Glomerular endothelial cell (primary cell): ENCODE measurements at places on chromosomes 4 and X. TPM values are rescaled to one million over a fixed set of nuclear protein-coding genes. Genes with fewer than 3 reads are reported as not detected.

The GASK1B gene
- total RNA-seq: 46.6 and 157 TPM in 2 replicates

GRCh38 chr4:34258176-34258575 lies 1986.1 kb downstream of the ARAP2 start:
- DNase-seq: no peak

DNA sequence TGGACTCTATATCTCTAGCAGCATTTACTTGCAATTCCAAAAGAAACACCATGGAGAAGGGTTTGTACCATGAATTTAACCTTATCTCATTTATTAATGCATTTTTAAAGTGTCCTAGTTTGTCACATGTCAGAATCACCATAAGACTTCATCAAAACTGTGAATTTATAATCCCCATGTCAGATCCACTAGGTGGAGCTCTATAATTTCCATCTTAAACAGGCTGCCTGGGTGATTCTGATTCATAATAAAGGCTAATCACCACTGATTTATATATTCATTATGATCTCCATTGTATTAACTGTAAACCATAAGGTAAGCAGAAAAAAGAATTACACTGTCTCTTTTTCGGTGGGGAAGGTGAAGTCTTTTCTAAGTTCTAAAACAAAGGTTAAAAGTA lies 4.0 kb downstream of the TCEAL2 start:
- peak; percentile 2 for DNase-seq

The CFAP47 gene
- total RNA-seq: 0.19 TPM in 1 of 2 replicates, not detected in the other

The MAGT1 gene
- 60.8 and 73.9 TPM in 2 replicates for total RNA-seq

The GAB3 gene
- 6.8 and 8.0 TPM in 2 replicates for total RNA-seq

The CT83 gene
- not detected in 2 replicates for total RNA-seq

DNA sequence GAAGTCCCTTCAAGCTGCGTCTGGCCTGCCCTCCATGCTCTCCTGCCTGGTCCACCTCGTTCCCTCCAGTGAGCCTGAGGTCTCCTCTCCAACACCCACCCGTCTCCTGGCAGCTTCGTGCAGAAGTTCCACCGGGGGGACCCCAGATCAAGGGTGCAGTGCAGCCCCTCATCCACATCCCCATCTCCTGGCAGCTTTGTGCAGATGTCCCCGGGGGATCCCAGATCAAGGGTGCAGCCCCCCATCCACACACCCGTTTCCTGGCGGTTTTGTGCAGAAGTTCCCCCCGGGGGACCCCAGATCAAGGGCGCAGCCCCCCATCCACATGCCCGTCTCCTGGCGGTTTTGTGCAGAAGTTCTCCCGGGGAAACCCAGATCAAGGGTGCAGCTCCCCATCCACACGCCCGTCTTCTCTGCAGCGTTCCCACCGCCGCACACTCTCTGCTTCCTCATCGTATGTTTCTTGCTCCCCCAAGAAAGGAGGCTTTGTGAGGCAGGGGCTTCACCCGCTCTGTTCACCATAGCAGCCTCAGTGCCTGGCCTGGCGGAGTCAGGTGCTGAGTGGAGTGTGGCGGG lies 35.7 kb downstream of the PIGG start:
- DNase-seq: no peak

DNA sequence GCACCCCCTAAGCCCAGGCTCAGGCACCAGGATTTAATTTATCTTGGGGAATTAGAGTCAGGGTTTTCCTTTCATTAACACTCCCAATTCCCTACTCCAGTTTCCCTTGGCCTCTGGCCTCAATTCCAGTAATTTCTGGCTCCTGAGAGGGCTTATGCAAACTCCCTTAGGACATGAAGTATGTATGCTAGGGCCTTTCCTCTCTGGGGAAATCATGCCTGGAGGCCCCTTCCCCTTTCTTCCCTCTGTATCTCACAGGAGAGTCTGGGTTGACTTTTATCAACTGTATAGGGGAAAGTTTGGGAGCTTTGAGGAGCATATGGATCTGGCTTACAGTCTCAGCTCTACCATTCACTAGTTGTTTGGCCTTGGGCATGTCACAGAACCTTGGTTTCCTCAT lies 169.5 kb downstream of the SHROOM4 start:
- DNase-seq: no peak

- no peak for DNase-seq
Observed at GRCh38 chr4:7298619-7299009, 106.3 kb downstream of the SORCS2 start.

The UNC5C gene
- total RNA-seq: 2.2 and 2.8 TPM in 2 replicates

The TRIM60 gene
- not detected in 2 replicates for total RNA-seq

DNA sequence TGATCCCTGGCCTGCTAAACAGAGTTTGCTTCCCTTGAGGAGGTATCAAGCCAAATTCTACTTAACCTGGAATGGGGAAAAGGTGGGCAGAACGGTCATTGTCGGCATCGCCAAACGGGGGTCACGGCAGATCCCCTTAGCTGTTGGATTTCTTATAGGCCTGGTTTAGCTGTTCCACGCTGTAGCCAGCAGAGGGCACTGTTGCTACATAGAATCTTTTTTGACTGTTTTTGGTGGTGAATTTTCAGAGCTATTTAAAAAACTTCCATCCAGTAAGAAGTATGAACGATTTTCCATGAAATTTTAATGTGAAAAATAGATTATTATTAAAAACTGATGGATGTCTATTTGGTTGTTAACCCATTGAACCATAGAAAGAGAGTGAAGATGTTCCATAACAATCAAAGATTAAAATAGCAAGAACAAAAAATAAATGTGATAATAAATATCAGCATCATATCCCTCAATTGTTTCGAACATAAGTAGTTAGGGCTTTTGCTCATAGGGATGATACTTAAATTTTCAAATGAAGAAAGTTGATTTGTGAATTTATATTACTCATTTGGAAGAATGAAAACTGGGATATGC lies 56.6 kb downstream of the LINC00632 start:
- DNase-seq: peak; percentile 64

The TLR8 gene
- not detected in 2 replicates for total RNA-seq

DNA sequence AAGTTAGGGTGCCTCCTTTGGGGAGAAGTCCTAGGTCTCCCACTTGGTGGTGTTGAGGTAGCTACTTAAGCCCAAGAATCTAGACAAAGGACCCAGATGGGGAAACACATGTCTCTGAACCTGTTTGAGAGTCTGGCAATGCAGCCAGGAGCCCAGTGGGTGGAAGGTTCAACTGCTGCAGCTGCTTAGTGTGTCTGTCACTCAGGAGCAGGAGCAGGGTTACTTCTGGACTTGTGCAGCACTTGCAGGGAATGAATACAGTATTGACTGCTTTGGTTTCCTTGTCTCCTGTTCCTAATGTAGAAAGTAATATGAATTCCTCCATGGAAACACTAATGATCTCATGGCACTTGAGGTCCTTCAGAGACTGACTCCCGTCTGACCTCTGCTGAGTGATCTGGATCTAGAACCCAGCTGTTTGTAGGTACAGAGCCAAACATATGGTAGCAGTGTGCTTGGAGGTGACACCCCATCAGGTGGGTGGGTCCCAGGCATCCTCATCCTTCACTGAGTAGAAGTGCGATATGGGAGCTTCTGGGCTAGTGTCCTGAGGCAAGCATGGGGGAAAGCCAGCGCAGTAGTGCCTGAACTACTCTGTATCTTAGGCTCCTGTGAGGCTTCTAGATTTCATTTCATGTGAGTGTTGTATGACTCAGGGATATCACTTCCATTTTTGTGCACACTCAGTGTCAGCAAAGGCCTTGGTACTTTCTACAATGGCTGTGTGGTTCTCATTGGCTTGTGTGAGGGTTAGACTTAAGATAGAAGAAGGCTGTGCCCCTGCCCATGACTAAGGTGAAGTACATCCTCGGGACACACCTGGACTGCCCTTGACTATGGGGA lies 85.0 kb upstream of the WDR1 start:
- no peak for DNase-seq

GRCh38 chr4:133565379-133565778 lies 416.3 kb downstream of the PCDH10 start:
- DNase-seq: peak; percentile 87

DNA sequence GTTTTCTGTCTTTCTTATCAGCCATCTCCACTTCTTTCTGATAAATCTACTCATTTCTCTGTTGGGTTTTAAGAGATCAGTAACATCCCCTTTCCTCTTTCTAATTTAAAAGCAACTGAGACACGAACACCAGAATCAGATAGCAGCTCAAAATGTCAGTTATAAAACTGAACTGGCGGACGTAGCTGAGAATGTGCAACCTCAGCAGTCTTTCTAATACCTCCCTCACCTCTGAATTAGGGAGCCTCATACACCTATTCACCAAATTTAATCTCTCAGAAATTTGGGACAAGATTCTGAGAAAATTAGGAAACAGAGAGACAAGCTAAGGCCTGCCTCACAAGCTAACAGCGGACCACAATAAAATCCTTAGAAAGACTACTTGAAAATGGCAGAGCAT lies 52.0 kb upstream of the ACSL4 start:
- no peak for DNase-seq

- no peak for DNase-seq
Observed at GRCh38 chrX:21831496-21831895, 7.9 kb upstream of the MBTPS2 start.

The ABLIM2 gene
- total RNA-seq: 0.29 and 0.99 TPM in 2 replicates

The ENPEP gene
- total RNA-seq: 0.99 and 3.0 TPM in 2 replicates

DNA sequence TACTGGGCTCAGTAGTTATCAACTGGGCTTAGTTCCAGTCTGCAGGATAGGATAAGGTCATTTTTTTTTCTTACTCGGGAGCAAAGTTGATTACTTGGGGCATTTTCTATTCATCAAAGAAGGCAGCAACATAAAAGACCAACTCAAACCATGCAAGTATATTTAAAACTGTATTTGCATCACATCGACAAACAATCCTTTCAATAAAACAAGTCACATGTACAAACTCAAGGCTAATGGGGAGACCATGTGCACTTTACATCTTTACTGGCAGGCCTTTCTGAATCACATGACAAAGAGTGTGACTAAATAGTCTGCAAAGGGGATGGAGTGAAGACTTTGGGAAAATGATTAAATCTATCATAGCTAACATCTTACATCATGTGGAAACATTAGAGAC lies 610.4 kb upstream of the BOD1L1 start:
- no peak for DNase-seq
